Lung (tissue), 17 donors: ENCODE measurements at places on chromosomes 4 and X. TPM values are rescaled to one million over a fixed set of nuclear protein-coding genes. Genes with fewer than 3 reads are reported as not detected.

GRCh38 chrX:27229721-27230120 lies 233.4 kb downstream of the PPP4R3C start:
- no peak for DNase-seq

The TRPC5OS gene
- polyA plus RNA-seq, result not detected

The MAGEA2B gene
- not detected for polyA plus RNA-seq

The TSC22D3 gene
- 447 TPM for polyA plus RNA-seq
